CD4-positive, alpha-beta T cell (primary cell): ENCODE measurements at places on chromosomes 5 and 9. TPM values are rescaled to one million over a fixed set of nuclear protein-coding genes. Genes with fewer than 3 reads are reported as not detected.

- no peak overlapping the region for H3K4me3 ChIP-seq
- no peaks in the 10 kb centered on the region for H3K4me1 ChIP-seq
- H3K27ac ChIP-seq = no peak overlapping the region
- no peak for DNase-seq
- no peaks in the 10 kb centered on the region for H3K36me3 ChIP-seq
These were observed 21.4 kb upstream of the PITX1 start for GRCh38 chr5:135055396-135055795.

DNA sequence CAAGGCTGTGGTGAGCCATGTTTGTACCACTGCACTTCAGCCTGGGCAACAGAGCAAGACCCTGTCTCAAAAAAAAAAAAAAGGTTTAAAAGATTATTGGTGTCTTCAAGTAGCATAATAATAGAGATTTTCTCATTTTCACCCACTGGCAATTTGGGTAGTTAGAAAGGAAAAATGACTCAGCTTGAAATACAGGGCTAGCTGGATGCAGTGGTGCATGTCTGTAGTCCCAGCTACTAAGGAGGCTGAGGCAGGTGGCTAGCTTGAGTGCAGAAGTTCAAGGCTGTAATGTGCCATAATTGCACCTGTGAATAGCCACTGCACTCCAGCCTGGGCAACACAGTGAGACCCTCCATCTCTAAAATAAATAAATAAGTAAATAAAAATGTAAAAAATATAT, 111.1 kb downstream of the ARRDC3 start:
- DNase-seq = no peak
- H3K4me1 ChIP-seq = peaks cover 8% of the 10 kb centered on the region
- no peak overlapping the region for H3K4me3 ChIP-seq
- H3K27ac ChIP-seq = no peak overlapping the region
- H3K27me3 ChIP-seq = no peaks in the 10 kb centered on the region
- no peaks in the 10 kb centered on the region for H3K36me3 ChIP-seq

The EIF4EBP3 gene
- 15.1 TPM for total RNA-seq

DNA sequence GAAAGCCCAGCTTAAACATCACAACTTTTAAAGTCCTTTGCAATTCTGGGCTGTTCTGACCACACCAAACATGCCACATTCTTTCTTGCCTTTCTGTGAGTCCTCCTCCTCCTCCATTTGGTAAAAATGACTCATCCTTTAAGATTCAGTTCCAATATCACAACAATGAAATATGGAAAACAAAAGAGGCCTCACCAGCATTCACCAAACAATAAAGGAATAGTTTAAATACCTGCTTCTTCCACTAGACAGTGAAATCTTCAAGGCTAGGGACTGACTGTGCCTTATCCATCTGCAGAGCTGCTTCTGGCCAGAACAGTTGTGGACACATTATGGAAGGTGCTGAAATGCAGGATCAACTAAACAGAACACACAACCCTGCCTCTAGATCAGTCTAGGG, 36.0 kb downstream of the NR6A1 start:
- H3K4me1 ChIP-seq = no peaks in the 10 kb centered on the region
- no peak for DNase-seq
- H3K27ac ChIP-seq = no peak overlapping the region
- no peaks in the 10 kb centered on the region for H3K36me3 ChIP-seq
- no peaks in the 10 kb centered on the region for H3K27me3 ChIP-seq
- no peak overlapping the region for H3K4me3 ChIP-seq

The CD14 gene
- 2.1 TPM for total RNA-seq

The TNC gene
- total RNA-seq = 0.03 TPM

DNA sequence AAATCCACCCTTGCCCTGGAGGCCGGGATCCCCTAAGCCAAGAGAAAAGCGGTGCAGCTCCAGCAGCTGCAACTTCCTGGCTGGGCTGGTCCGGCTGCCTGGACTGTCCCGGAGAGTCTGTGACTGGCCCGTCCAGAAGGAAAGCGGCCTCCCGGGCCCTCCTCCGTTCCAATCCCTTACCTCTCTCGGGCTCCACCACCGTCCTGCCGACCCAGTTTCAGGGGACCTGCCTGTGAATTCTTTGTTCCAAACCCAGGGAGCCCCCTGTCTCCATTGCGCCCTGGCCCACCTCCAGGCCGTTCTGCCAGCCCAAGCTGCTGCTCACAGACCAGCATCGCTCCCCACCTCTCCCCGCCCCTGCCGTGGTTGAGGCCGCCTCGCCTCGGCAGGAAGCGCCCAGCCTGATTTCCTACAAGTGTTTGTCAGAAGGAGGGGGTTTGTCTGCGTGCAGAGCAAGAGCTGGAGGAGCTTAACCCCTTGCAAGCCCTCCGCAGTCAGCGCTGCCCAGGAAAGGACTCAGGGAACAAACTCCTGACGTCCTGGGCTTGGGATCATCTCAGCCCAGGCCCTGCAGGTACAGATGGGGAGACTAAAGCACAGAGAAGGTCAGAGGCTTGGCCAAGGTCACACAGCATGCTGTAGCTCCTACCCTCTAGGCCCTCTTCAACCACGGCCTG, at the start of gene AKNA:
Gene AKNA, minus strand, starts transcription at position 303 of the 677 bp plus-strand sequence. CDS start 6,649 bp downstream, outside the sequence.
- H3K27ac ChIP-seq = peak within 1 kb of the TSS; percentile 97
- H3K36me3 ChIP-seq = peaks cover 21% of the 10 kb centered on the region
- DNase-seq = peak; percentile 90
- peak within 1 kb of the TSS; percentile 99 for H3K4me3 ChIP-seq

The SGCD gene
- not detected for total RNA-seq

- no peak overlapping the region for H3K27ac ChIP-seq
- H3K4me1 ChIP-seq = no peaks in the 10 kb centered on the region
These were observed 47.7 kb downstream of the SIL1 start for GRCh38 chr5:139150367-139150999.

The SMIM15 gene
- 18.2 TPM for total RNA-seq

DNA sequence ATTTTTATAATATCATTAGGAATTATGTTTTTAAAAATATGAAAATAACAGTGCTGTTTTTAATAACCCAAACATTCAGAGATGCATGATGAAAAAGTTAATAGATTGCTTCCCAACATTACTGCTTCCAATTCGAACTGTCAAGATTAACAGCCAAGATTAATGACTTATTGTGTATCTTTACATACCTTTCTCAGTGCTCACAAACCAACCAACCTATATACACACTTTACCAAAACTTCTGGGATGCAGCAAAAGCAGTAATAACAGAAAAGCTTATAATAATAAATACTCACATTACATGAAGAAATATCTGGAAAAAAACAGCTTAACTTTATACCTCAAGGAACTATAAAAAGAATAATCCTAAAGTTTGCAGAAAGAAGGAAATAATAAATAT, 82.1 kb downstream of the TMEM232 start:
- H3K27ac ChIP-seq = no peak overlapping the region
- no peaks in the 10 kb centered on the region for H3K27me3 ChIP-seq
- H3K4me1 ChIP-seq = no peaks in the 10 kb centered on the region
- no peak for DNase-seq
- no peaks in the 10 kb centered on the region for H3K36me3 ChIP-seq
- H3K4me3 ChIP-seq = no peak overlapping the region

The FBXL17 gene
- 17.9 TPM for total RNA-seq

DNA sequence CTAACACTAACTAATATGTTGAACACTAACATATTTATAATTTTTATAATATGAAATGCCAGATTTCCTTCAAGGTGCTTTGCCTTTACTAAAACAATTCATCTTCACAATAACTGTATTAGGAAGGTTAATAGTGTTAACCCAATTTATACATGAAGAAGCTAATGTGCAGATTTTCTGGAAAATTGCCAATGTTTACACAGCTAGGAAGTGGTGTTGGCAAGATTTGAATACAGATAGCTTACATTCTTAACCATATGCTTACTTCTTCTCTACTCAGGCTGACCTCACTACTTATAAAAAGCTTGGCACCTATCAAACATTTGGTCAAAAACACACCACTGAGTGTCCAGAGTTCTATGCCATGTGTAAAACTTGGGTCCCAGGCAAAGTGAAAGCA, 445.4 kb upstream of the ITGA1 start:
- H3K4me1 ChIP-seq = no peaks in the 10 kb centered on the region
- H3K27ac ChIP-seq = no peak overlapping the region
- no peak for DNase-seq
- H3K27me3 ChIP-seq = no peaks in the 10 kb centered on the region
- H3K36me3 ChIP-seq = no peaks in the 10 kb centered on the region
- H3K4me3 ChIP-seq = no peak overlapping the region
